ENCODE measurements at places on chromosomes 12 and 14.

DNA sequence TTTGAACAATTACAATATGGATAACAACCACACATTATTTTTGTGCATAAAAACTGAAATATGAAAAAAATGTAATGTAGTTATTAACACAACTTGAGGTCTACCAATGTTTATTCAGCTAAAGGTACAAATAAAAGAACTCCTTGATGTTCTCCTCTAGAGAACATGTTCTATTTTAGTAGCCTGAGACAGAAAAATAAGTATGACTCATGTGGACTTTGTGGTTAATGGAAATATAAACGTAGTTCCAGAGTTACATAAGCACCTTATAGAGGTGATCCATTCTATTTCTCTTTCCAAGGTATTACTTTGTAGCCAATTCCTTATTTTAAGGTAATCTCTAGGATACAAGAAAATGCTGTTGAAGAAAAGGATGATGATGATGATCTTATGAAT lies 25.7 kb downstream of the ALKBH1 start:
- DNase-seq = peak; percentile 27

GRCh38 chr12:53344824-53345485 lies 8.8 kb upstream of the SP7 start:
- DNase-seq = peak; percentile 60

GRCh38 chr14:90429754-90430153 lies 32.9 kb downstream of the CALM1 start:
- DNase-seq = no peak

GRCh38 chr14:42174357-42174756 lies 567.7 kb downstream of the LRFN5 start:
- DNase-seq = no peak

DNA sequence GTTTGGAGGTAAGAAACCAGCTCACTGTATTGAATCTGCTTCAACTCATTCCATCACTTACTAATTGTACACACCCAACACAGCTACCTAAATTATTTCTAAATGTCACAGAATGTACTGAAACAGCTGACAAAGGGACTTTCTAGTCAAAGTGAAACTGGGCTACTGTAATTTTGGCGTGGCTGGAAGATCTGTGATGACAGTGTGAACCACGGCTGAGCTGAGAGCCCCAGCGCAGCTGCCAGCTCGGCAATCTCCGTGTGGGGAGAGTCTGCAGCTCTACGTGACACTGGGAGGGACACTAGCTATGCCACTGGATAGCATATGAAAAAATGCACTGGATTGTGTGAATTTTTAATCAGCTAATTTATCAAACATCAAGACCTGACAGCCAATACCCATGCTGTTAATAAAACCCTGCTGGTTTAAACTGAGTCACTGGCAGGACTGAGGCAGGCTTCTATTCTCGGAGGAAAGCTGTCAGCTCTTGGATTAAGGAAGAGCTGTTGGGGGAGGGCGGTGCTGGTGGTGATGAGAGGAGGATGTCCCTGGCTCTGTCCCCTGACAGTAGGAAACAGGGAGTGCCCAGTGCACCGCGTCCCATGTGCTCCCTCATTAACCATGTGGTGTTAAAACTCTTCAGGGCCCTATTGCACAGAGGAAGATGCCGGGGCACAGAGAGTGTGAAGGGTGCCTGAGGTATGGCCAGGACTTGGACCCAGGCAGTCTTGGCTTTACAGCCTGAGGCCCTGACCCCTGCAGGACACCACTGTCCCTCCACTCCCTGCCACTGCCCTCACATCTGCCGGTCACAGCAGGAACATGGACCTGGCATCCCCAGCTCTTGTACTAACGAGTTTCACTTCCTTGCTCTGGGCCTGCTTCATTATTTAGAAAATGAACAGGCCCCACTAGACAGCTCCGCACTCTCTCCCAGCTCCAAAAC lies 13.3 kb downstream of the SLC15A4 start:
- DNase-seq = no peak

- DNase-seq = no peak
Measured at GRCh38 chr14:22390195-22390594, 198.8 kb downstream of the DAD1 start.

DNA sequence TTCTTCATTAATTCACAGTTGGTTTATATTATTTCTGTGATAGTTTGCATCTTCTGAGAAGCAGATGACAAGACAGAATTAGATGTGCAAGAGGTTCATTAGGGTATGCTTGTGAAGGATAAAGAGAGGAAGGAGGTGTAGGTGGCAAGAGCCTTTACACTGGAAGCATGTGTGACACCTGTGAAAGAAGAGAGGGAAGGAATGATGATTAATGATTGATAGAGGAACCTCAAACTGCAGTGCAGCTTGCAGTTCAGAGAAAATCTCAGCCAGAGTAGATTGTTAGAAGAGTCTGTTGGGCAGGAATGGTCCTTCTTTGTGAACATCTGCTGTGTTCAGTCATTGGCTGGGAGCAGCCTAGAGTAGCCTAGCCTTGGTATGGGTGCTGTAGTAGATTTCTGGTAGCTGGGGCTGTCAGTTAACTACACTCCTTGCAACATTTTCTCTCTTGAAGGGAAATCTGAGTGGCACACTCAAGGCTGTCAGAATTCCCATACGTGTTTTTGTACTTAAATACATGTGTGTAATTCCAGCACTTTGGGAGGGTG lies 9.0 kb downstream of the RCOR1 start:
- DNase-seq = peak; percentile 30

DNA sequence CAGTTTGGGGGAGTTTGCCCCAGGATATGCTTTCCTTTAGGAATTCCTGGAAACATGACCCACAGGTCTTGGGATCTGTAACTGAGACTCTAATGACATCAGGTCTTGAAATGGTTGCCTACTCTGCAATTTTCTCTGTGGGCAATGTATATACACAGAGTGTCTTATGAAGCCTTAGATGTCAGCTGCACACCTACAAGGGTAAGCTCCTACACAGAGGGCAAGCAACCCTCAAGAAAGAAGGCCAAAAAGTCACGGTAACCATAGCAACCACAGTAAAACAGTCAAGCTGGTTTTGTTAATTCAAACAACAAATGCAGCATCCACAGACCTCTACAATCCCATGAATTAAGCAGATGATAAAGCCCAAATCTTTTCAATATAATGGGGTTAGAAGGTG lies 293.0 kb downstream of the SSPN start:
- DNase-seq = no peak

DNA sequence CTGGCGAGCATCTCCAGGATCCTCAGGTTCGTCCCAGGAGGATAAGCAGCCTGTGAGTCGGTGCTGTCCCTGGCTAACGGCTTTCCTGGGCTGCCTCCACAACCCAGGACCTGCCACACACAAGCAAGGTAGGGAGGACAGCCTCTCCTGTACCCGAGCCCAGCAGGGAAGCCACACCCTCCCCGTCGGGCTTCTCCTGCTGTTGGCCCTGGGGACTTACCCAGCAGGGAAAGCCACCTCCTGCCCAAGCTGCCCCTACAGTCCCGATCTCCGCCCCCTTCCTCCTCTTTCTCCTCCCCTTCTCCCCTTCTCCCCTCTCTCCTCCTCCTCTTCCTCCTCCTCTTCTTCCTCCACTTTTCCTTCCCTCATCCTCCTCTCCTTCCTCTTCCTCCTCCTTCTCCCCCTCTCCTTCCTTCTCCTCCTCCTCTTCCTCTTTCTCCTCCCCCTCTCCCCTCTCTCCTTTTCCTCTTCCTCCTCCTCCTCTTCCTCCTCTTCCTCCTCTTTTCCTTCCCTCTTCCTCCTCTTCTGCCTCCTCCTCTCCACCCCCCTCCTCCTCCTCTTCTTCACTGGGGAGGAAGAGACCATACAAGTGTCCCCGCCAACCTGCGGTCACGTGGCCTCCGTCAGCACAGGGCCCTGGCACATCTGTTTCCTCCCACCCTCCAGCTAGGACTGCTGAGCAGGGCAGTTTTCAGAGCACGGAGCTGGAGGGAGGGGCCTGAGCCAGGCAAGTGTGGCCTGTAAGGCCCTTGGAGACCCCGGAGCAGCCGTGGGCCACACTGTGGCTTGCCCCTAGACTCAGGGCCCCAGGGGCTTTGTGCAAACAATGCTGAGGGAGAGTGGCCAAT lies 17.3 kb upstream of the RFLNA start:
- no peak for DNase-seq

Data from kidney tubule cell (primary cell).